ENCODE measurements at places on chromosomes 12 and 14.

DNA sequence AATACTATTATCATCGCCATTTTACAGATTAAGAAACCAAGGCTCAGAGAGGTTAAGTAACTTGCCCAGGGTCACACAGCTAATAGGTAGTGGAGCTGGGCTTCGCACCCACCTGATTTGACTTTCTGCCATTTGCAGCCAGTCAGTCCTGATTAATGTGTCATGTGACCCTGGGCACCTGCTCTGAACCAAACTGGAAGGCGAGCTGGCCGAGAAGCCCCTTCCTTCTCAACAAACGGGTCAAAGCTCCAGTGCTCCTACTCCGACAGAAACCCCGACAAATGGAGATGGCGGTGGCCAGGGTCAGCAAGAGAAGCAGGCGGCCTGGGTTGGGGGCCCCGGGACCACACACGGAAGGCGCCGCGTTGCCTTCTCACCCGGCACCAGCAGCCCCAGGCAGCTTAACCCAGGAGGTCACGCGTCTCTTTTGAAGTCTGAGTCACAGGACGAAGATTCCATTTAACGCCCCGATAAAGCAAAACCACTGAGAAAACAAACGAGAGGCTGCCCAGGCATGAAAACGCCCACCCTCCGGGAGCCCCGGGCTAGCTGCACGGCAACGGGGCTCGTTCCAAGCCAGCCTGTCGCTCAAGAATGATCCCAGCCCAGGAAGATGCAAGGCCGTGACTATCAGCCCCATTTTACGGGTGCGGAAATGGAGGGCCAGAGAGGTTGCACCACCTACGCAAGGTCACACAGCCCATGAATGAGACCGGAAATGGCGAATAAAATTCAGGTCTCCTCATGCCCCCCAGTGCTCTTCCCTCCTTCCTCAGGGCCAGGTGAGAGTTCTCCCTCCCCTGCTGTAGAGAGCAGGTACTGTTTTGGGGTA is 124.8 kb downstream of the SCARB1 start:
- DNase-seq = no peak

- no peak for DNase-seq
These were observed 69.6 kb downstream of the SLC41A2 start for GRCh38 chr12:104888481-104888880.

DNA sequence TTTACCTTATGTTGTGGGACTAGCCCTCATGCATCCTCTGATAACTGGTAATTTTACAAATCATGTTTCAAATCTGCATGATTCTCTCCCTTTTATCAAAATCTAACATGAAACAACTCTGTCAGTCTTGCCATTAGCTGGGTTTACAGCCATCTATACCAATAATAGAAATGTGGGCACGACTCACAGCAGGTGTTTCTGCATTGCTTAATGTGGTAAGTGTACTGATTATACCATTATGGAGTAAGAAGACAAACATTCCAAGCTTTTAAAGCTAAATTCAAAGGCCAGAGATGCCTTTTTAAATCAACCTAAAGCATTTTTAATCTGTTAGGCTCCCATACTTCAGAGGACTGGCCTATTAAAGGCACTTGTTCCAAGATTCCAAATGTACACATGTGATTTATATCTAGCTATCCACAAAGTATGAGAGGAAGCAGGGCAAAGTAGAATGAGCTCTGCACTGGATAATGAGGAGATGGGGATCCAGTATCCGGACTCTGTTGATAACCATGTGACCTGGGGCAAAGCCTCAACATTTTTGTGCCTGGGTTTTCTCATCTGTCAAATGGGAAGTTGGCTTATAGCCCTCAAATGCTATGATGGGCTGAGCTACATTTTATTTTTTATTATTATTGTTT is 52.3 kb upstream of the FUT8 start:
- no peak for DNase-seq

DNA sequence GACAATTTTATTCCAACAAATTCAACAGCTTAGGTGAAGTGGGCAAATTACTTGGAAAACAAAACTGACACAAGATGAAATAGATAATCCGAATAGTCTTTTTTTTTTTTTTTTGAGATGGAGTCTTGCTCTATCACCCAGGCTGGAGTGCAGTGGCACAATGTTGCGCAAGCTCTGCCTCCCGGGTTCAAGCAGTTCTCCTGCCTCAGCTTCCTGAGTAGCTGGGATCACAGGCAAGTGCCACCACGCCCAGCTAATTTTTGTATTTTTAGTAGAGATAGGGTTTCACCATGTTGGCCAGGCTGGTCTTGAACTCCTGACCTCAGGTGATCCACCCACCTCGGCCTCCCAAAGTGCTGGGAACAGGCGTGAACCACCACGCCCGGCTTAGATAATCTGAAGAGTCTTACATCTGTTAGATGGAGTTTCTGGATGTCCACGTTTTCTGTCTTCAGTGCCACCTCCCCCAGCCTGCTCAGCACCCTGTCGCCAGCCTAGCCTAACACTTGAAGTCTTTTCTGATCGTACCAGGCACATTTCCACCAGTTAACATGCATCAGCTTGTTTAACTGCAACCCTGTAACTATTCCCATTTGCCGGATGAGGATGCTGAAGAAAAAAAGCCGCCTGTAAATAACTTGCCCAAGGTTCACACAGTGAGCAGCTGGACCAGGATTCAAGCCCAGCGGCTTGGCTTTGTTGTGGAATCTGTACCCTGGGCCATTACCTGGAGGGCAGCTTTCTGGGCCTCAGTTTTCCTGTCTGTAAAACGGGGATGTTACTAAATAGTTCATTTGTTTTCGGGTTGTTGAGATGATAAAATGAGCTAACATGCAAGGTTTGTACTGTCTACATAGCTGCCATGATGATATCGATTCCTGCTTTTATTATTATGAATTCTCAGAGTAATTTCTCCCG is 26.4 kb downstream of the FBRSL1 start:
- no peak for DNase-seq

DNA sequence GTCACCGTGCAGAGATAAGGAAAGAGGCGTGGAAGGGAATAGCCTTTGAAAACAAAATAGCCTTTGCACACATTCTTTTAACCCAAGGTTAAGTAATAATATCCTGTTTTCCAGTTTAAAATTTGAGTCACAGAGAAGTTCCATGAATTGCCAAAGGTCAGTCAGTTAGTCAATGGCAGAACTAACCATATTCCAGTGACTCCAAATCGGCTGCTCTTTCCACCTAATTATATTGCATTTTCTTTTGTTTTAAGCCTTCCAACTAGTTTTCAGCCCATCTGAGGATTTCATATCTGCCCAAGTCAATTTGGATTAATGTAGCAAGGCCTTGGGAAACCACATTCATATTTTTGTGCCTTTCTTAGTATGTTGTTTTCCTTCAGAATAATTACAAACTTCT is 373.0 kb downstream of the CCDC91 start:
- DNase-seq = no peak

DNA sequence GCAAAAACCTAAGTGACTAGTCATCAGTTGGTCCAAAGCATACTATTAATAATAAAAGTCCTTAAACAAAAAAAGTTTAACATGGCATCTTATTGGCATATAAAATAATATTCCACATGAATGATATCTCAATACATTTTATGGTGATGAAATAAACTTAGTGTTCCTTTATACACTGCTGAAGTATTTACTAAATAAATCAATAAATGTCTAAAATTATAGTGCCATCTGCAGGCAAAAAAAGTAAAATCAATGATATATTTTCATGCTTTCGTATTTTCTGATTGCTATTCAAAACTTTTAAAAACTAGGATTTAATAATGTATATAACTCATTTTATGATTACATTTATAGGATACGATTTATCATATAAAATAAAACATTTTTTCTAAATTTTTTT is 30.5 kb downstream of the PUS7L start:
- DNase-seq = no peak

GRCh38 chr14:75198291-75198933 is 22.0 kb upstream of the TMED10 start:
- peak; percentile 50 for DNase-seq

- no peak for DNase-seq
These were observed 4.4 kb downstream of the ARHGEF25 start for GRCh38 chr12:57615637-57616036.

- DNase-seq = no peak
These were observed 149.4 kb downstream of the SNAPC1 start for GRCh38 chr14:61911574-61911973.

GRCh38 chr12:15932327-15932726 is 21.2 kb downstream of the DERA start:
- DNase-seq = no peak

DNA sequence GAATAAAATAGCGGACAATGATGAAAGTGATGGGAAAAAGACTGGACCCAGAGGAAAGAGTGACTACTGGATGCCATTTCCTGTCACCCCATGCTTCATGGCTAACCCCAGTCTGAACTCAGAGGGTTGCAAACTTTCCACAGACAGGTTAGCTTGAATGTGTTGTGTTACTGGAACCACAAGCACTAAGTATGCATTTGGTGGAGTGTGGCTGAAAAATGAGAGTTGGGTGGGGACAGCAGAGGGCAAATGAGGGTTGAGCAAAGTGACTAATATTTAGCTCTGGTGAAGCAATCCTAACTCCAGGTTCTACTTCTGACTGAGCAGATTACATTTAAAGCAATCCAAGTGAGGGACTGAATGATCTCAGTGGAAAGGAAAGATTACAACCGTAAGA is 1.6 kb downstream of the SLC16A7 start:
- DNase-seq = no peak

DNA sequence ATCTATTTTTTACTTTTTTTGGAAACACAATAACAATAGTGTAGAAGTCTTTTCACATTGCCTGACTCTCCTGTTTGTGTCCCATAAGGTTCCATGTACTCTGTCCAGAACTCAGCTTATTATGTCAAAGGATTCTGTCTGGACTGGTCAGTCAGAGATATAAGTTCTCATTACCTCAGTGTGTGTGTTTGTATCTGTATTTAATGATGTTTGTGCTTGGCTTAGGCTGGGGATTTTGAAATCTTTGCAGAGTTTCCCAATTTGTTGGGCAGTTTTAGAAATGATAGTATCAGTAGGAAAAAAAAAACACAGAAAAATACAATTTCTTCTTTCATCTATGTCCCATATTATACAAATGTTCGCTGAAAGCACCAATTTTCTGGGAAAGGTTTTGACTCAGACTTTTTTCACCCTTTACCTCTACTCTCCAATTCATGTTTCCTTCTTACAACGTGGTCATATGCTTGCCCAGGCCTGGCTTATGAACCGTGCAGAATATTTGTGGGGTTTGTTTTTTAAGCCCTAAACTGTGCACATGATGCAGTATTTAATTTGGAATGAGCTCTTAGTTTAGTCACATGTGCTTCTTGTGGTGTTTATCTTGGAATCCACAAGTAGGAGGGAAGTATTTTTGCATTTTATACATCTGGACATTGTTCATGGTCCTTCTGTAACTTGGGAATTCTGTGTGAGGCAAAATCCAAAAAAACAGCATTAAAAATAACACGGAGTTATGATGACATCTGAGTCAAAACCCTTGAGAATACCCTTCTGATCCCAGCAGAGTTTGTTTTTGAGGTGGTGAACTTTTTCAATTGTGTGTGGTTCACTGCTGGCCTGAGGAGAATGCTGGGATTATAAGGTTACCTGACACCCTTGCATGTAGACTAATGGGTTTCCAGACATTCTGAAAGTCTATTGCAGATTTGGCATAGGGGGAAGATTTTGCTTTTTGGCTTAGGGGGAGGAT is 121.2 kb downstream of the RAD51B start:
- no peak for DNase-seq

DNA sequence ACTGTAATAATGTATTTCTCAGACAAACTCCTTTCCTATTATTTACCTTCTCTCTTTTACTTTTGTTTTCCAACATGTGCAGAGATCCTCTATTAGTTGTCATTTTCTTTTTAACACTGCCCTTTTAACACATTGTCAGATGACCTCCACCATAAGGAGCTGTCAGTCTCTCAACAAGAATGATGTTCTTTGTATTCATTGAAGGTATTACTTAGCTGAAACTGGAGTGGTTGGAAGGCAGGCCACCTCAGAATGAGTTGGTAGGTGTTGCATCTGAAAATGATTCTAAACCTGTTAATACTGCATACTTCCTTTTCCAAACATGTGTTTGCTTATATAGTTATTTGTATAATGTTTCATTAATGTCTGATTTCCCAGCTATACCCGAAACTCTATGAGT is 16.9 kb downstream of the TMEM117 start:
- no peak for DNase-seq

DNA sequence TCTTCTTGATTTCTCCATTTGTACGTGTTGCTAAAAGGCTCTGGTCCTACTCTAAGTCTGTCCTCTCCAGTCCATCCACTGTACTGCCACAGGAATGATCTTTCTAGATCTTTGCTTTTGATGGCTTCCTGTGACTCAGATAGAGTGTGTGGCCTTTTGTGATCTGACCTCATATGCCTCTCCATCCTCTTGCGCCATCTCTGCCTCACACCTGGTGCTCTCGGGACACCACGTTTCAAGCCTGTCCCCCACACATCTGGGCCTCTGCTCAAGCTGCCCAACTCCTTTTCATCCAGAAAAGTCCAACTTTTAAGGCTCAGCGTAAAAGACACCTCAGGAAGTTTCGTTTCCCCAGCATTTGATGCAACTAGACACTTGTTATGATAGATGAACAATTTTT is 39.0 kb downstream of the DCAF4 start:
- no peak for DNase-seq

DNA sequence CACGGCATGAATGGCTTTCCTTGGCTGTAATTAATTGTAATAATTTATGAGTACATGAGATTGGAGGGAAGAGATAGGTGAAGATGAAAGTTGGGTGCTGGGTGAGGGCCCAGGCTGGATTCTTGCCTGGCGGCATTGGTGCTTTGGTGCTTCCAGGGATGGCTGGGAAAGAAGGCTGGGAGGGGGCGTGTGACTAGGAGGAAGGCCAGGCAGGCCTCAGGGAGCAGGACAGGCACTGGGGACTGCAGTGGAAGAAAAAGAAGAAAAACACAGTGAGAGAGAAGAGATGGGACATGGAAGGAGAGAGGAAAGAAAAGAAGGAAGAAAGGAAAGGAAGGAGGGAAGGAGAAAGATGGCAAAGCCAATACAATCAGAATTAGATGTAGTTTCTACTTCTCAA is 3.7 kb downstream of the HOXC9 start:
- DNase-seq = no peak

DNA sequence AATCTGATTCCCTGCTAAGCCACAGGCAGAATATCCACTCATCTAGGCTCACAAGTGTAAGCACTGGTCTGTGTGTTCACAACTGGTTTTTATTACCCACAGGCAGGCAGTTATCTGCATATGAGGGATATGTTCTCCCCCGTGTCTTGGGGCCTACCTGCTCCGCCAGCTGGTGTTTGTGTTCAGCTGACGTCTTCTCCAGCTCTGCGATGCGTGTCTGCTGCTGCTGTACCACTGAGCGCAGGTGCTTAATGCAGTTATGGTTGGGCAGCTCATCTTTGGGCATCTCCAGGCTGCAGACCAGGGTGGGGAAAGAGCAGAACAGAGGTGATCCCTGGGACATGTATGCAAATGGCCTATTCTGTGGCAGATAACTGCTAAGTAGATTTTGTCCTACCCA is 13.7 kb downstream of the RNF41 start:
- DNase-seq = no peak

GRCh38 chr14:24407608-24408325 is 9.0 kb downstream of the NYNRIN start:
- no peak for DNase-seq

DNA sequence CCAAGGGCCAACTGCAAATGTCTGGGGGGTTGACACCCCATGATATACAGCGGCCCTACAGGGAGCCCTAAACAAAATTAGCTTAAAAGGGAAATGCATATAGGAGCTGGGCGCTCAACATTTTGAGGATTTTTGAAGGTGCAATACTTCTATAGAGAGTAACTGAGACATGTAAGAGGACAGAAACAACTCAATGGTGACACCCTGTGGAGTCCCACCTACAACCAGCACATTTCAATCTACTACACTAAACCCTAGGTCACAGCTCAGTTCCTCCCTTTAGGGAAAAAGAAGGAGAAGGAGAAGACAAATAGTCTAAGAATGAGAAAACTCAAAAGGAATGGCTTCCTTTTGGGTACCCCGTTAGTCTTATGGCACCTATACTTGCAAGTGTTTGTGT is 1010.5 kb upstream of the NOVA1 start:
- no peak for DNase-seq
